ENCODE measurements at places on chromosomes 3 and 15. TPM values are rescaled to one million over a fixed set of nuclear protein-coding genes. Genes with fewer than 3 reads are reported as not detected.

GRCh38 chr15:62035256-62035924 lies 24.9 kb downstream of the VPS13C start:
- DNase-seq, result no peak

DNA sequence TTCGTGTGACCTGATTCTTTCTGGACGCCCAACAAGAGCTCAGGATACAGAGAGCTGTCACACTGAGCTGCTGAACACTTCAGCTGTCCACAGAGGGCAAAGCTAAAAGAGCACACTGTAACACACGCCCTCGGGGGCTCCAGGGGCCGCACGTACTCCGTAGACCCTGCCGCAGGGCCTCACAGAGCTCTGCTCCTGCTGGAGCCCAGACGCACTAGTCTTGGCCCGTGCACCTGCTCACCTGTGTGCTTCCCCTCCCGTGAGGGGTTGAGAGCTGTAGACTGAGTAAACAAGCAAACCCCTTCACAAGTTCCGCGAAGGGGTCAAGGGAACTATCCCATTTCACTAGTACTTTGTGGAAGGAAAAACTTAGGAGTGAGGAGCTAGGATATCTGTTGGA lies 30.7 kb upstream of the TUSC7 start:
- DNase-seq, result no peak

- no peak for DNase-seq
Observed at GRCh38 chr3:117893001-117893400, 1141.6 kb downstream of the IGSF11 start.

GRCh38 chr3:45795509-45795881 lies 841 bp downstream of the SLC6A20 start:
- no peak for DNase-seq

GRCh38 chr3:43873723-43874122 lies 183.0 kb downstream of the ABHD5 start:
- DNase-seq, result no peak

DNA sequence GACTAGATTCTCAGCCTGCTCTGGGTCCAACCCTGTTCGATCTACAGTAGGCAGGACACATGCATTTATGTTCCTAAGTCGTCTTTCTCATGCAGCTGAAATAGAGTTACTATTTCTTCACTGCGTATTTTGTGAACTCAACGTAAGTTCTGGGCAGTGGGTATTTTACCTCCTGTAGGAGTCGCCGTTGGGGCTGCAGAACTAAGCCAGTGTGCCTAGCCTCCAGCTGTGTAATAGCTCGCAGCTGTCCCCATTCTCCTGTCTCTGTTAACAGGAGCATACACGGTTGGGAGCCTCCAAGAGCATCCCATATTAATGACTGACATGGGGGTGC lies 58.4 kb upstream of the HRH1 start:
- DNase-seq, result no peak

- no peak for DNase-seq
Observed at GRCh38 chr3:115913069-115913686, 289.9 kb downstream of the GAP43 start.

EXD1 gene
- 0.78 TPM for total RNA-seq

COL6A5 gene
- total RNA-seq, result under 0.01 TPM
